ENCODE measurements at places on chromosomes 6 and 20. TPM values are rescaled to one million over a fixed set of nuclear protein-coding genes. Genes with fewer than 3 reads are reported as not detected.

PAX1 gene
- total RNA-seq, result not detected

ADGB gene
- total RNA-seq, result not detected

NEDD9 gene
- 32.8 TPM for total RNA-seq

WFDC12 gene
- total RNA-seq, result not detected
